ENCODE measurements at places on chromosomes 13 and 19. TPM values are rescaled to one million over a fixed set of nuclear protein-coding genes. Genes with fewer than 3 reads are reported as not detected.
A peak's percentile ranks its signal among the peaks of the same experiment; 100 is the strongest.

The OR4F17 gene
- not detected for total RNA-seq

DNA sequence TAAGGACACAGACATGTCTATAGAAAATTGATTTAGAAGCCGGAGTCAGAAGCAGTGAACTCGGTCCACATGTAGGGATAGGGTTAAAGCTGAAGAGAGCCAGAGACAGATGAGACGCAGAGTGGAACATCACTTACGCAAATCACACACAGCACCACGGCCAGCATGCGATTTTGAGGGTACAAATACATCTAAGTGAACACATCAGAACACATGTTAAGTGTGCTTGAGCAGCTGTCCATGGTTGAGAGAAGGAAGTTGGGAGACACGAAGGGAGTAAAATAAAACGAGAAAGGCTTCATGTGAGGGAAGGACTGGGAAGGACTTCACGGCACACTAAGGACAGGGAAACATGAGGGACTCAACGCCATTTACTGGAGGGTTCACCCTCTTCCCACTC, 25.4 kb upstream of the SIGLEC11 start:
- DNase-seq: no peak

- DNase-seq: no peak
These were observed 846 bp downstream of the TGFBR3L start for GRCh38 chr19:7915250-7916102.

The TEX29 gene
- 1.7 TPM for total RNA-seq

The LILRB1 gene
- not detected for total RNA-seq

DNA sequence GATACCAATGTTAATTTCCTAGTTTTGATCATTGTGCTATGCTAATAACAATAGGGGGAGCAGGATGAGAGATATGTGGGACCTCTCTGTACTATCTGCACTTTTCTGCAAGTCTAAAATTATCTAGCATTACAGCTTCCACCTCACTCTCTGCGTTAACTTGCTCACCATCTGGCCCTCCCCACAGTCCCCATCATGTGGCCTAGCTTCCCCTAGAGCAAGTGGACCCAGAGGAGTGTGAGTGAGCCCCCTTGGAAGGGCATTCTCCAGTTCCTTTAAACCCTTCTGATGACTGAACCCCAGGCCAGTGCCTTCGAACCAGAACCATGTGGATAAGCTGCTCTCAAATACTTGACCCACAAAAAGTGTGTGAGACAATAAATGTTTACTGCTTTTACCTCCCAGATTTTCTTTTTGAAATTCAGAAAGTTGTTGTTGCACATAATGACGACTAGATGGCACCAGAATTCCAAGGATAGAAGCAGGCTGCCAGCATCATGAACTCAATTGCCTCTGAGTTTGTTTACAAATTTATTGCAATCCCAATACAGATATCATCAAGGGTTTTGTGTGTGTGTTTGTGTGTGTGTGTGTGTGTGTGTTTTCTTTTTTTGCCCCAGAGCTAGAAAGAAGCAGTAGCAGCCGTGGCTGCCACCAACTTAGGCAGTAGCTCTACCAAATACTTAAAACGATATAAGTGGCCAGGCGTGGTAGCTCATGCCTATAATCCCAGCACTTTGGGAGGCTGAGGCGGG, 49.0 kb upstream of the ZNF780A start:
- peak; percentile 73 for DNase-seq

- no peak for DNase-seq
These were observed 46.8 kb upstream of the CYP2A7 start for GRCh38 chr19:40928850-40929249.

DNA sequence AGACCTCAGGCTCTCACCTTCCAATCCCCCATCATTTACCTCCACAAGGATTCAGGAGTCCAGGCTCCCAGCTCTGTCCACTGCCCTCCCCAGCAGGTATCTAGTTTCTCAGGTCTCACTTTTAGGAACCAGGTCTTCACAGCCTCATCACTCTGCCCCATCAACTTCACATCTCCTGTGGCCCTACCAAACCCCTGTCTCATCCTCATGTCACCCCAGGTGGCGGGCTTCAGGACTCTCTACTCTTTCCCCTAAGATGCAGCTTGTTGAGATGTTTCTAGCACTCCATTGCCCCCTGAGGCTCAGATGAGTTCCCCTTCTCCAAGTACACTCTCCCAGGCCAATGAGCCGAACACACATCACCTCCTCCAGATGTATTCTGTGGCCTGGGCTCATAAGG, 1.5 kb downstream of the PPFIA3 start:
- no peak for DNase-seq

- DNase-seq: peak; percentile 25
These were observed 62.7 kb downstream of the F2RL3 start for GRCh38 chr19:16951529-16951928.

DNA sequence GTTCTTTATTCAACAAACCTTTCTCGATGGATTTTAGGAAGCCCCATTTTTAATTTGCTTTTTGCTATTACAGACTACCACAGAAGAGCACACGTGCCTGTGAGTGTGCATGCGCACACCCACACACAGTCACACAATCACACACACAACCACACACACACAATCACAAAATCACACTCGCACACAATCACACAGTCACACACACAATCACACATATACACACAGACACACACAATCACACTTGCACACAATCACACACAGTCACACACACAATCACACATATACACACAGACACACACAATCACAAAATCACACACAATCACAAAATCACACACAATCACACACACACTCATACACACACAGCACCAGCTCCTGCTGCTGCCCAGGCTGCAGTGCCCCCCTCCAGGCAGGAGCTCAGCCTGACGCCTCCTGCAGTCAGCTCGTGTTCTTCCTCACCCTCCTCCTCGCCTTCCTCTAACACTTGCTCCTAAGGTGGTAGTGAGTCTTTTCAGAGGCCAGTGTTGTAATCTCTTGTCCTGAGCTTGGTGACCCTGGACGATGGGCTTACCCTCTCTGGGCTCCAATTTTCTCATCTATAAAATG, 125.0 kb upstream of the SOX1 start:
- no peak for DNase-seq

The IL27RA gene
- 2.6 TPM for total RNA-seq

The ZGLP1 gene
- total RNA-seq: 0.66 TPM

- no peak for DNase-seq
These were observed 28.5 kb downstream of the RFC3 start for GRCh38 chr13:33846303-33847062.

DNA sequence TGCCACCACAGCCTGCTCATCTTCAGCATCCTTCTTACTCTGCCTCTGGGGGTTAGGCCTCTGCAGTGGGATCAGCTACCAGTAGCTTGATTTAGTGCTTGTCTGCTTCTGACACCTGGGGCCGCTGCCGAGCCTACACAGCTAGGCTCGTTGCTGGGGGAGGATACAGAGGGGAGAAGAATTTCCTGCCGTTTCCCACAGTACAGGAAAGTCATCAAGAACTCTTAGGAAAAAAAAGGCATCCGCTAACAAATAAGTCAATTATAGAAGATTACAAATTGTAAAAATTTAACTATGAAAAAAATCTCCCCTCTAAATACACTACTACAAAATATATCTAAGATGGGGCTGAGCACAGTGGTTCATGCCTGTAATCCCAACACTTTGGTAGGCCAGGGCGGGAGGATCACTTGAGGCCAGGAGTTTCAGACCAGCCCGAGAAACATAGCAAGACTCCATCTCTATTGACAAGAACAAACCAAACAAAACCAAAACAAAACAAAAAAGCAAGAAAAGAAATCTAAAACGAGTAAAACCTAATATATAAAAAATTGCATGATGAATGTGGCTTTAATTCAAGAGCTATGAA, 26.7 kb downstream of the LATS2 start:
- no peak for DNase-seq

DNA sequence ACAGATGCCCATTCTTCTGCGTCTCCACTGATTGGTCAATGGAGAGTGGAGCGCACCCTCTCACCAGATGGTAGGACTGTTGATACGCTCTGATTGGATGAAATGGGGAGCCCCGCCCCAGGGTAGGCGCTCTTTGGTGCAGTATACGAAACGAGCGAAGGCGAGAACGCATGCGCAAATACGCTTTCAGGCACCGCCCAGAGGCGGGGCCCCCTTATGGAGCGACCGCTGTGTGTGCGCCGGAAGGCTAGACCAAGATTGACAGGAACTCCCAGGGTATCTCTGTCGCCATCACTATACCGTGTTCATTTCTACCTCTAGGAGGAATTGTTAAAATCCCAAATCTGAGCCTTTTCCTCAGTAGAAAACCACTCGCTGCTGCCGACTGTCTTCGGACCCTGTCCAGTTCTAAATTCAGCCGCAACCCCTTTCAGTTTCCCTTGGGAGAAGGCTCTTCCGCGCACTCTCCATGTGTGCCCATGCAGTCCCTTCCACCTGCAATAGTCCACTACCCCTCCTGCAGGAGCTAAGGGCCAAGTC, 720 bp upstream of the HNRNPL start:
- no peak for DNase-seq

DNA sequence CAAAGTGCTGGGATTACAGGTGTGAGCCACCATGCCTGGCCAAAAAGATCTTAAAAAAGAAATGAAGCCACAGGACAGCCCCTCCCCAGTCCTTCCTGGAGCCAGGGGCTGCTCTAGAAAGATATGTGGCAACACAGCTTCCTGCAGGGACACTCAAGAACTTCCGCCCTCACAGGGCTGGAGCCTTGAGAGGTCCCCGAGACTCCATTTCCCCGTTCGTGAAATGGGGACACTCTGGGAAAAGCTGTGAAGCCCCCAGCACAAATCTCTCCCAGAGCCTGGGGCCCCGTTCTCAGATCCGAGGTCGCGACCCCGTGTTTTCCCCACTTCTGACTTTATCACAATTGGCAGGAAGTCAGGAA, 2.5 kb upstream of the GPX4 start:
- DNase-seq: no peak

- DNase-seq: peak; percentile 95
These were observed 85.2 kb downstream of the EDNRB start for GRCh38 chr13:77833331-77833863.

The CEBPA gene
- total RNA-seq: 0.51 TPM

DNA sequence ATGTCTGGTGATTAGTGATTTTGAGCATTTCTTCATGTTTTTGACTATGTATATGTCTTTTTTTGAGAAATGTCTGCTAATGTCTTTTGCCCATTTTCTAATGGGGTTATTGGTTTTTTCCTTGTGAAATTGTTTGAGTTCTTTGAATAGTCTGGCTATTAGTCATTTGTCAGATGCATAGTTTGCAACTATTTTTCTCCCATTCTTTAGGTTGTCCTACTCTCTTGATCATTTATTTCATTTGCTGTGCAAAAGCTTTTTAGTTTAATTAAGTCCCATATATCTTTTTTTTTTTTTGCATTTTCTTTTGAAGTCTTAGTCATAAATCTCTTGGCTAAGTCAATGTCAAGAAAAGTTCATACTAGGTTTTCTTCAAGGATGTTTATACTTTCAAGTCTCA, 449.8 kb downstream of the DACH1 start:
- DNase-seq: peak; percentile 10

- peak; percentile 88 for DNase-seq
These were observed 17.9 kb upstream of the EPHX3 start for GRCh38 chr19:15249972-15250639.

DNA sequence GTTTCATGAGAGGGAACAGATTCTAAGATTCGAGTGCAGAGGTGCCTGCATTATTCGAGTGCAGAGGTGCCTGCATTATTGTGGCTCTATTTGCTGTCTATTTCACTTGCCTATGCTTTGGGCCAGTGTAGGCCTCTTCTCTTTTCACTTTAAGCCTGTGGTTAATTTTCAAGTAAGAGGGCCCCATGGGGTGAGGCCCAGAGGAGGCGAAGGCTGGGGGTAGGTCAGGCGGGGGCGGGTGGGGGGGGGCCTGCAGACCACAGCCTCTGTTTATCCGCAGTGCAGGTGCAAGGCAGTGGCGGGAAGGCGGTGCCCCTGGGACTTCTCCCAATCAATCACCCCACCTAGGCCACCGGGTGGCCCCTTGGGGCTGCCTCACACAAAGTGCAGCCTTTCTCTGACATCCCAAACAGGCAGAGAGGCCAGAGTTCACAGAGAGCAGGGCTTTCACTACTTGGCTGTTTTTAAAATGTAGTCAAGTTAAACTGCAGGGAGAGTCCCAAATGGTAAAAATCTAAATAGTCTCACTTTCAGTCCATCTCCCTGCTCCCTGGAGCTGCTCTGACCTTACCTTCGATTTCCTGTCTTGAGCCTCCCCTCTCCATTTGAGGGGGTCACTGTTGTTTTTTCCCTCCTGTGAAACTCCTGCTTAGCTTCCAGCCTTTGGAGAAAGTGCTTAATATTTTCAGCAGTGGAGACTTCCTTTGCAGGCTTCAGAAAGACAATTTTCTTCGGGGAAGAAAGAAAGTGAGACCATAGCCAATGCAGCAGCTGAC, 249.0 kb downstream of the DLEU7 start:
- no peak for DNase-seq

- DNase-seq: no peak
These were observed 437.0 kb downstream of the SUCLA2 start for GRCh38 chr13:47564041-47564440.

The FFAR3 gene
- not detected for total RNA-seq

DNA sequence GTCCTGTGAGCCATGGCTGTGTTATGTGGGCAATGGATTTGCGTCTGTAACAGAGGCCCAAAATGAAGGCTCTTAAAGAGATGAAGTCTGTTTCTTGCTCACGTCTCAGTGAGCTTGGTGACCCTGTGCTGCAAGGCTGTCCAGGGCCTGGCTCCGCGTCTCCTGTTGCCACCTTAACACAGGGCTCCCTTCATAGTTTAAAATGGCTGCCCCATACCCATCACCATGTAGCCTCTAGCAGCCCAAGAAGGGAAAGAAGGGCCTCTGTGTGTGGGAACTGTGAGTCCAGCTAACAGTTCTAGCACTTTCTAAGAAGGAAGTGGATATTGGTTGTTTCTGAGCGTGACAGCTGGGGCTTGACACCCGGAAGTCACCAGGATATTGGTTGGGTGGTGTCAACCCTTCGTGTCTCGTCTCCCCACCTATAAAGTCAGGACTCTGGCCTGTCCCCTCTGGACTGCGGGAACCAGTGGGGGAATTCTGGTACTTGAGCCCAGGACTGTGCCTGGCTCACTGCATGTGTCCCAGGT, 20.9 kb downstream of the TMED1 start:
- no peak for DNase-seq

The AMH gene
- total RNA-seq: 0.33 TPM

GRCh38 chr19:37160153-37160552, 12.3 kb downstream of the ZNF585A start:
- no peak for DNase-seq

DNA sequence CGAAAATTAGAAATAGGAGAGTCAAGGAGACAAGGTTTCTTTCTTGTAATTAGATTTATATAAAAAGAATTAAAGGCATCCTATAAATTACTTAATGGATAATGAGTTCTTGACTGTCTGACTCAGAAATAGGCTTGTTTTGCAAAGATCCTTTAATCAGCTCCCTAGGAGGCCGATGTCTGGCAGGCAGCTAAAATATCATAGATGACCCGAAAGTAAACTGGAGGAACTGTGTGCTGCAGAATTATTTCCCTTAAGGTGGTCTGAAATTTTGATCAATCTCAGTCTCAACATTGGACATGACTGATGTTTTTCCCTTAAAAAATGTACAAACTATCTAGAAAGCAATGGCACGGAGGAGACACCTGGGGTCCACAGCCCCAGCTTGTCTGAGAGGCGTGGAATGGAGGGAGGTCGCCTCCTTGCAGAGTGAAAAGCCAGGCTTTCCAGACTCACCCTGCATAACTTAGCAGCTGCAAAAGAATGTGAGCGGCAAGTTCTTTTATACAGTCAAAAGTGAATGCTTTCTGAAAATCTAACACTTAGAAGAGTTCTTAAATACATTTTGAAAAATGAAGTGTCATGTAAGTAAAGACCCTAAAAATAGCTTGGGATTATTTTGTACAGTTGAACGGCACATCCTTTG, 44.8 kb downstream of the MBNL2 start:
- peak; percentile 65 for DNase-seq

All from fibroblast of lung (primary cell).